ENCODE measurements at places on chromosomes 6 and 20.
A peak's percentile ranks its signal among the peaks of the same experiment; 100 is the strongest.

- DNase-seq = no peak
These were observed 252.7 kb downstream of the UST start for GRCh38 chr6:148999501-148999900.

DNA sequence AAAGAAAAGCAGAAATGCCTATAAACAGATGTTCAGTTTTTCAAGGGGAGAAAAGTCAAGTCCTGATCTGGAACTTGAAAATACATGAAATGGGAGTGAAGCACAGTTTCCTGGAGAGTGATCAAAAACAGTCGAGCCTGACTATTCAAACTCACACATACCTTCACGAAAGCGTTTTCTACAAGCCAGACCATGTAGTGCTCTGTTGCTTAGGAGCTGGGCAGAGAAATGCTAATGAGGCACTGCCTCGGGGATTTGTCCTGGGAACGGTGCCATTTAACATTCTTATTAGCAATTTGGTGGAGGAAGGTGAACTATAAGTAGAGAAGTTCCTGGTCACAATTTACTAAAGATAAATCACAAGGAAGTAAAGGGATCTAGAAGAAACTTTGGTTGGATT is 5.9 kb downstream of the NHSL1 start:
- DNase-seq = no peak

DNA sequence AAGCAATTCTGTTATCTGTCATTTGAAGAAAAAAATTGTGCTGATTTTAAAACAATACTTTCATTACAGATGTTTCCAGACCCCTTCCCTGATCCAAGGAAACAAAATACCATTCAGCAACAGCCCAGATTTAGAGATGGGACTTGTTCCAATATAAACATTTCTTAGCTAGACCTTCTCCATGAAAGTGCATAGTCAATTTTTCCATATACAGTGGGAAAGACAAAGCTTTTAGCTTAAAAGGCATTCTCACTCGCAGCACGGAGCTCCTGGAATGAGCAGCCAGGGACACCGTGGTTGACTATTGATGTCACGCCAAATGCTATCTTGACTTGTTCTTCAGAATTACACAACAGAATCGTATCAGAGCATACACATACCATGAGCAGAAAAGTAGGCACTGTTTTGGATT is 21.5 kb downstream of the LAMA4 start:
- DNase-seq = no peak

- DNase-seq = no peak
These were observed 618.5 kb downstream of the EYS start for GRCh38 chr6:65088575-65088974.

DNA sequence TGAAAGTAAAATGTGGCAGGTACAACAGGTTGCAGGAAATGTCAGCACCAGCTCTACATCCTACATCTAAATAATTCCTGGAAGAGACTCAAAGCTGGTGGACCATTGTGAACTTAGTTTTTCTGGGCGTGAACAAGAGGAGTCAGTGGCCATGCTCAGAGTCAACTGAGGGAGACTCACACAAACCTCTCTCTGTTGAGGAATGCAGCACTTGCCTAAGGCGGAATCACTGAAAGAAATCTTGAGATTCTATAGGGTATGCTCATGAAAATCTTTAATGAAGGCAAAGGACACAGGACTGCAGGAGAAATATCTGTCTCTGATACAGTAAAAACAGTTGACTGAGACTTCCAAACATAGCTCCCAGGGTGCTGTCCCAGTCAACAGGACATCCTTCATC is 22.5 kb downstream of the SLC17A4 start:
- DNase-seq = no peak

GRCh38 chr20:1214838-1215261 is 11.0 kb upstream of the RAD21L1 start:
- DNase-seq = no peak

- DNase-seq = no peak
These were observed 284.3 kb upstream of the SULF2 start for GRCh38 chr20:48069596-48069995.

DNA sequence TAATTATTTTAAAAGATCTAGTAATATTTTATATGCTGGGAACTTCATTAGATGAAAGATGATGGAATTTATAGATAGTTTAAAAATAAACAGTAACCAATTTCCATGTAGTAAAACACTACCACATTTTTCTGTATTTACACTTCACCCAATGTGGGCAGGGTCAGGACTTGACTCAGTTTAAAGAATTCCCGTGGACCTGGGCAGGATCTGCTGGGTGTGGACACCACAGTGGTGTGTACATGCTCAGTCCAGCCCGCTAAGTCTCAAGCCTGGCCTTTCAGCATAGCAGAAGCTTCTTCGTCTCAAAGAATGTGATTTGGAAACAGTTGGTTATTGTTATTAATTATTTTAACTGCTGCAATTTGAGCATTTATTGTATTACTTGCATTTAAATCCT is 364.2 kb downstream of the SYNE1 start:
- no peak for DNase-seq

GRCh38 chr6:55449225-55449624 is 122.0 kb downstream of the GFRAL start:
- no peak for DNase-seq

- DNase-seq = no peak
These were observed 36.6 kb downstream of the ADGRF4 start for GRCh38 chr6:47734831-47735481.

GRCh38 chr6:36642913-36643817 is 35.3 kb upstream of the CDKN1A start:
- DNase-seq = no peak

- DNase-seq = no peak
These were observed 838.0 kb upstream of the DEFB115 start for GRCh38 chr20:30419466-30419865.

DNA sequence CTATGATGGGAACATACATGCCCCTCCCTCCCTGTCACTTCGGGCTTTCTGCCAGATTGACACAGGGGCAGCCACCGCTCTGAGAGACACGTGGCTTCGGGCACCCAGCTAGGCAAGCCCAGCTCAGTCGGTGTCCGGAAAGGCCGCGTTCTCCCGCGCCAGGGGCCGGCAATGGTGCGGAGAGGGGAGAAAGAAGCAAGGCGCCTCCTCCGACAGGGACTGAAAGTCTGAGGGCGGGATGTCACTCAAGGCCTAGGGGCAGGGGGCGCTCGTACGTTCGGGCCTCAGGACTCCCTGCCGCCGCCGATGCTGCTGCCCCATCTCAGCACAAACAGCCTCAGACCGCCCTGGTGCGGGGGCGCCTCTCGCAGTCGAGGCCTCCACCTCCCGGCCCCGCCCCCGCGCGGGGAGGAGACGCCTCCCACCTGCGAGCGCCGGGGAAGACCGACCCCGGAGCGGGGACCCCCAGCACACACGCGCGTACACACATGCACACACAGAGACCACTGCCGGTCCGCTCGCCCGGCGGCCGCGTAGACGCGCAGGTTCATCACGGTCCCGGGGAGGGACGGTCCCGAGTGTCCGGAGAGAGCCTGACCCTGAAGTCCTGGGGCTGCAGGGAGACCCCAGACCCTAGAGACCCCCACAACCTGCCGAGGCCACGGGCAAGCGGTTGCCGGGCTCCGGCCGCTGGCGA is 1.9 kb downstream of the GRM4 start:
- peak; percentile 84 for DNase-seq

Measured in nephron progenitor cell (in vitro differentiated cells).